NCI-H1105 (cell line): ENCODE measurements at places on chromosomes 12 and 14.
A peak's percentile ranks its signal among the peaks of the same experiment; 100 is the strongest.

DNA sequence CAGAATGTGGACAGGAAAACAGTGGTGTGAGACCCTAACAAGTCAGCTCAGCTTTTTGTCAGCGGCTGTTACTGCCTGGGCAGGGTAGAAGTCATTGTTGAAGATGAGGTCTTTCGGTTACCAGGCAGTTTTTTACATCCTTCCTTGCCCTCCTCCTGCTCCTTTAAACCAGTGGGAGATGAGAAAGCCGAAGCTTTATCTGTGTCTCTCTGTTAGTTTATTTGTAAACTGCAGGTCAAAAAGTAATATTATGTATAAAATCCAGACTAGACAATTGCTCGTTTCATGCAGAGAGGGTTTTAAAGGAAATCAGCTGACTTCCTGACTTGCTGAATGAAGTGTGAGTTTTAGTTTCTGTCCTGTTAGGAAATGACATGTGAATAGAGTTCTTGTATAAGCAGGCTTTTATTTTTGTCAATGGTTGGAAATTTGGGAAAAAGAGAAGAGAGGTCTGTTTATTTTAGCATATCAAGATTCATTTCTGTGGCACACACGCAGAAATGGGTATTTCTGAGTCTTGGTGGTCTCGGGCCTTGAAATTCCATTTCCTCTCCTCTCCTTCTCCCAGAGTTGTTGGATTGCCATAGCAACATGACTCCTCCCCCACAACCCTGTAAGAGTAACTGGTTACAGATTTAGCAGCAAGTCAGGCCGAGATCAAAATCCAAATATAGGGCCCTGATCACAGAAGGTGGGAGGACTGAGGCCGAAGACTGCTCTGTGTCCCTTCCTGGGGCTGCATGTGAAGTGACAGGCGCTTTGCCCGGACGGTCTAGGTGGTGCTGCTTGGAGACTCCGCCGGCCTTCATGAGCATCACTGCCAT is 60.8 kb downstream of the SAMD4A start:
- DNase-seq: no peak

GRCh38 chr12:31234053-31234840 is 91.7 kb downstream of the SINHCAF start:
- peak; percentile 27 for DNase-seq

GRCh38 chr14:73770977-73771847 is 57.0 kb upstream of the PNMA1 start:
- no peak for DNase-seq

DNA sequence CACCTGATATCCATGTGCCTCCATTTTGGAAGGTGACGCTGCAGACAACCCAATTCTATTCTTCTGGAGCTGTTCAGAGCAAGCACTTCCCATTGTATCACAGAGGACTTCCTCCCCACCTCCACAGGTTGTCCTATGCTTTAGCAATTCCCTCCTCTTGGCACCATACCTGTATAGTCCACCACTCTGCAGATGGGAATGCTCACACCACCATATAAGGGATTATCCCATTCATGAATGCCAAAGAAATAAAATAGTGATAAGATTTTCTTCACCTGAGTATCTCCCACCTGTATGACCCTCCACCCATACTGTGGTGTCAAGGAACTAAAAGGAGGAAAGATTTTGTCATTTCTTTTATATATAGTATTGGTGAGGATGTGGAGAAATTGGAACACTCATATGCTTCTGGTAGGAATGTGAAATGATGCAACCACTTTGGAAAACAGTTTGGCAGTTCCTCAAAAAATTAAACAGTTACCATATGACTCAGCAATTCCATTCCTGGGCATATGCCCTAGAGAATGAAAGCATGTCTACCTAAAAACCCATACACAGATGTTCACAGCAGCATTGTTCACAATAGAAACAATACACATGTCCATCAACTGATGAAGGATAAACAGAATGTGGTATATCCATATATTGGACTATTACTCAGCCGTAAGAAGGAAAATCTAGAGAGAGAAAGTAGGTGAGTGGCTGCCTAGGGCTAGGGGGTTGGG is 75.2 kb downstream of the FIGNL2 start:
- no peak for DNase-seq

DNA sequence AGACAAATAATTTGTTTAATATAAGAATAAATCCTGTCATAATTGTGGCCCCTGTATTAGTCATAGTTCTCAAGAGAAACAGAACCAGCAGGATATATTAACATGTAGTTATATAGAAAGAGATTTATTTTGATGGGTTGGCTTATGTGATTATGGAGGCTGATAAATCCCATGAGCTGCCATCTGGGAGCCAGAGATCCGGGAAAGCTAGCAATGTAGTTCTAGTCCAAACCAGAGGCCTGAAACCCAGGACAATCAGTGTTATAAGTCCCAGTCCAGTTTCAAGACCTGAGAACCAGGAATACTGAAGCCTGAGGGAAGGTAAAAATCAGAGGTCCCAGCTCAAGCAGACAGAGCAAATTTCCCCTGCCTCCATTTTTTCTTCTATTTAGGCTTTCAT is 435.8 kb downstream of the RPL10L start:
- no peak for DNase-seq

DNA sequence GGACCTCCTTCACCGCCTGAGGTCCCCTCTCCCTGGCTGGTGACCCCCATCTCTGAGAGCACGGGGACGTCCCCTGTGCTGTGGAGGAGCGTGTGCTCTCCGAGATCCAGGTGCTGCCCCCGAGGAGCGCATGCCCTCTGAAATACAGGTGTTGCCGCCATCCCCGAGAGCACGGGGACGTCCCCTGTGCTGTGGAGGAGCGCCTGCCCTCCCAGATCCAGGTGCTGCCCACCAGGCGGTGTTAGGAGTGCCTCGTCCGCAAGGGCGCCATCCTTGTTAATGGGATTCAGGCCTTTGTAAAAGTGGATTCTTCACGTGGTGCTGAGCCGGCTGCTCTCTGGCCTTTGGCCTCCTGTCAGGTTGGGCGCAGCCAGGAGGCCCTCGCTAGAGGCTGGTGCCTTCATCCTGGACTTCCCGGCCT is 10.1 kb downstream of the NOC4L start:
- peak; percentile 51 for DNase-seq

DNA sequence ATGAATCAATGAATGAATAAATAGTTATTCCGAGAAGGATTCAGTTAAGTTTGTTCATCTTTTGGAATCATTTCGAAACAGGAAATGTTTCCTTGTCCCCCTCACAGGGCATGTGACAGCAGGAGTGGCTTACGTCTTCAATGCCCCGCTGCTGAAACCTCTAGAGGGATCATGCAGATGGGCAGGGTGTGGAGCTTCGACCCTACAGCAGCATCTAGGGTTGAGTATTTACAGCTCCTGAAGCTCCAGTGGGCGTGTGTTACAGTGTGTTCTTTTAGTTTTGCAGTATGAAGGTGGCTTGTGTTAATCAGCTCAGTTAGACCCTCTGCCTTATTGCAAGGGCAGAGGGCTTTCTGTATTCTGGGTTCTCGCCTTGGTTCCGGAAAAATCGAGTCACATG is 2.6 kb downstream of the NAV3 start:
- no peak for DNase-seq

- DNase-seq: no peak
Measured at GRCh38 chr12:112879191-112879705, 27.5 kb upstream of the OAS1 start.

DNA sequence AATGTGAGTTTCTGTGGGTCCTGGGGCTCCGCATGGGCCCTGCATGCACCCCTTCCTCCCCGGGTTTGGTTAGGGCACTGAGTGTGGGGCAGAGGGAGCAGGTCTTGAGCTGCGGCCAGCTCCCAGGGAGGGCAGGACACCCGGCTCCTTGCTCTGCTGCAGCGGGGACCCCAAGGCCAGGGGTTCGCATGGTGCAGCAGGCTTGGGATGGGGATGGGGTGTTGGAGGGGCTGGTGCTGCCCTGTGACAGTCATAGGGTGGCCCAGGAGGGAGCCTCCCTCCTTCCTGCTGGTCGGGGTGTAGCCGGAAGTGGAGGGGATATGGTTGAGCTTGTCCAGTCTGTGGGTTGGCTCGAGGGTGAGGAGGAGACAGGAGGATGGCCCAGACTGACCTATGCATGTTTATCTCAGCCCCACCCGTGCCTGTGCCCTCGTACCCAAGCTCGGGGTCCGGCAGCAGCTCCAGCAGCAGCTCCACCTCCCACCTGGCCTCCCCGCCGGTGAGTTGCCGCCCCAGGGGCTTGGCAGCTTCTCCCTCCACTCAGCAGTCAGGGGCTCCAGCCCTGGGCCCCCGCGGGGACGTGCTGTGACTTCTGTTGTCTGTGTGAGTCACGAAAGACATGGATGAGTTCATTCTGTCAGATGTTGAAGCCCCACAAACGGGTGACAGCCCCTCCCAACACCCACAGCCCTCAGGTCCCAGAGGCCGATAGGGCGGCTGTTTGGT is 16.0 kb downstream of the ULK1 start:
- no peak for DNase-seq

DNA sequence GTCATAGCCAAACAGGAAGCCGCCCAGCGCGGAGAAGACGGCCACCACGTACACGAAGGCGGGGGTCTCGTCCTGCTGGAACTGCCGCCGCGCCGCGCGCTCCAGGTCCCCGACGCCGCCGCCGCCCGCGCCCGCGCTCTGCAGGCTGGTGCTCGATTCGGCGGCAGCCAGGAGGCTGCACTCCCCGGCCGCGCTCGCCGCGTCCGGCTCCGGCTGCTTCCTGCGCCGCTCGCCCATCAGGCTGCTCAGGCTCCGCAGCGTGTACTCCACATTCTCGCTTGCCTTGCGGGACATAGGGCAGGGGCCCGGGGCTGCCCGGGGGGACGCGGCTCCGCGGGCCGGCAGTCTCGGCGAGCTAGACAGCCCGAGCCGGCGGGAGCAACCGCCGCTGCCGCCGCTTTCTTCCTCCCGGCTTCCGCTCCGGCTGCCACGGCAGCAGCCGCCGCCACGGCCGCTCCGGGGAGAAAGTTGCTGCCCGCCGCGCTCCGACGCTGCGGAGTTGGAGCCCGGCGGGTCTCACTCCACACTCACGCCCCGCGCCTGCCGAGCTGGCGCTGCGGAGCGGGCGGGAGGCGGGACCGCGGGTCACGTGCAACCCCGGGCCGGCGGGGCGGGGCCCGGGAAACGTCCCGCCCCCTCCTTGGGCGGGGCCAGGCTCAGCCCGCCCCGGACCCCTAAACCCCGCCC is at the start of gene SLC2A13:
TSS of gene SLC2A13 (minus strand) at position 567 of the 687 bp plus-strand sequence. CDS start at position 294, 273 bp downstream.
- DNase-seq: peak; percentile 78

DNA sequence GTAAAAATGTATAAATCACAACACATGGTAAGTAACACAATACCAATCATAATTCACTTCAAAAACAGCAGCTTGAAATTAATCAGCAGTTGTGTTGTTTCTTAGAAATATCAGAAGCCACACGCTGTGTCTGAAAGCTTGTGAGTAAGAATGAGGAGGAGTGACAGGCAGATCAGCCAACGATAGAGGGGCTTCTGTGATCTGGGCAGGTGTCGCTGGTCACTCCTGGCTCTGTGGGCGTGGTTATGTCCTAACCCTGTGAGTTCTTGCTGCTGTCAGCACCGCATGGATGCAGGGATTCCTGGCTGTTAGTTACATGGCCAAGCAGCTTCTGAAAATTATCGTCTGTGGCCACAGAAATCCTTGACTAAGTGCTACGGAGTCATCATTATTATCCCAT is 123.4 kb downstream of the SLC25A47 start:
- peak; percentile 29 for DNase-seq

DNA sequence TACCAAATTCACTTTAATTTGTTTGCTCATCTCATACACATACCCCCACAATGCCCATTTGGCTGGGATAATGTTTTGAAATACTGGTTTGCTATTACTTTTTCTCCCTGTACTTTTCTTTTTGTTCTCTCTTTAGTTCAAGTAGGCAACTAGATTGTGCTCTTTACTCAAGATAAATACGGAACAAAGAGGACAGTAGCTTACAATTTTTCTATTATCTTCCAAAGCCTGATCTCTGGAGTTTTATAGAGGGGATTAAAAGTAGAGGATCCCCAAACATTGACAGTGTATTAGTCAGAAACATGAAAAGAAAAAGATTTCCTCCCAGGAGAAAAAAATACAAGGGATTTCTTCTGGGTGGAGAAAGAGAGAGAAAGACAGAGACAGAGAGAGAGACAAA is 102.1 kb upstream of the FSCB start:
- no peak for DNase-seq

DNA sequence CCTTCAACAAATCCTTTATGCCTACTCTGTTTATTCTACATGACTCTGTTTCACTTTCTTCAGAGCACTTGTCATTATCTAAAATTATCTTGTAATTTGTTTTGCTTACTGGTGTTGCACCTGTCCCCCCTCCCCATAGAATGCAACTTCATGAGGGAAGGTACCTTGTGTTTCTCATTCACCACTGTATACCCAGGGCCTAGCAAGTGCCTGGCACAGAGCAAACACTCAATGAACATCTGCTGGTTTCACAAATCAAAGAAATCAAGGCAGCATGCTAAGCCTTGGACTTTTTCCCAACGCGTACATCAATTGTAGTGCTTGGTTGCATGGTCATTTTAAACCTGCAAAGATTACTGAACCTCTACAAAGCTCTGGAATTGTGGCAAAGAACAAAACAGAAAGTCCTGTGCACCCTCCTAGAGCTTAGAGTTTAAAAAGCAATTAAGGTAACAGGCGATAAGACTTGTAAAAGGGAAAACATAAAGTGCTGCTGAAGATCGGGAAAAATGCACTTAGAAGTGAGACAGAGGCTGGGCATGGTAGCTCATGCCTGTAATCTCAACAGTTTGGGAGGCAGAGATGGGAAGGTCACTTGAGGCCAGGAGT is 479.1 kb downstream of the MED13L start:
- no peak for DNase-seq

GRCh38 chr12:107635139-107635538 is 50.5 kb upstream of the PWP1 start:
- no peak for DNase-seq

- no peak for DNase-seq
Measured at GRCh38 chr14:93395231-93395630, 35.5 kb upstream of the UNC79 start.

GRCh38 chr12:88893801-88894200 is 313.5 kb upstream of the KITLG start:
- no peak for DNase-seq

GRCh38 chr12:102479099-102479885 is 1.1 kb downstream of the IGF1 start:
- no peak for DNase-seq

DNA sequence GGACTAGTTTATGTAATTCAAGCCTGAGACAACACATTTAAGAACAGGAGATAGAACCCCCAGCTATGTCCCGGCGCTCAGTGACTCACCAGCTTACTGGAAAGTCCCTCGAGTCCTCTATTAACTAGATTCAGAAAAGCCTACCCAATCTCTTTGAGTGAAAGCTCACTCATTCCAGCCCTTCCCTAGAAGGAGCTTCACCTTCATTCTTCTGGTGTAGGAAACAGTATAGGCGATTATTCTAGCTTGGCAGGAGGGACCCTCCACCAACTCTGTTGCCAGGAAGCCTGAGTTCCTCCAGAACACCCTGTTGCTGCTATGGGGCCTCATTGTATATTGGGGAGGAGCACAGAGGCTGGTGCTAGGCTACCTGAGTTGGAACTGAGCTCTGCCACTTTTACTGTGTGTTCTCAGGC is 57.2 kb upstream of the AEBP2 start:
- DNase-seq: no peak

DNA sequence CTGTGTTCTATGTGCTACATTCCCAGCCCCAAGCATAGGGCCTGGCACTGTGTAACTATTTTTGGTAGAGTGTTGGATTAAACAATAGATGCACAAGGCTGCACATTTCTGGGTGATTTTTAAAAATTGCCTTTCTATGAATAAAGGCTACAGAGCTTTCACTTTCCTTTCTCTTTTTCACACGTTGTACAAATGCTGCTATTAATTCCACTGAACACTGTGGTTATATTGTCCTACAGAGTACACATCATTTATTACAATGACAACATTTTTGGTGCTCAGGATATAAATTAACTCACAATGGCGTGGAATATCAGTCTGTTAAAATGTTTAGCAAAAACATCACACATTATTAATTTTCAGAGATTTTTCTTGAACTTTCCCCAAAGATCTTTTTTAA is 3.6 kb upstream of the EML1 start:
- no peak for DNase-seq
